Large intestine (tissue), 12 donors: ENCODE measurements at places on chromosomes 12 and 14.

- DNase-seq, result no peak
These were observed 24.7 kb upstream of the BEGAIN start for GRCh38 chr14:100611811-100612480.

GRCh38 chr12:95908573-95908972 lies 33.8 kb downstream of the CCDC38 start:
- no peak for DNase-seq

DNA sequence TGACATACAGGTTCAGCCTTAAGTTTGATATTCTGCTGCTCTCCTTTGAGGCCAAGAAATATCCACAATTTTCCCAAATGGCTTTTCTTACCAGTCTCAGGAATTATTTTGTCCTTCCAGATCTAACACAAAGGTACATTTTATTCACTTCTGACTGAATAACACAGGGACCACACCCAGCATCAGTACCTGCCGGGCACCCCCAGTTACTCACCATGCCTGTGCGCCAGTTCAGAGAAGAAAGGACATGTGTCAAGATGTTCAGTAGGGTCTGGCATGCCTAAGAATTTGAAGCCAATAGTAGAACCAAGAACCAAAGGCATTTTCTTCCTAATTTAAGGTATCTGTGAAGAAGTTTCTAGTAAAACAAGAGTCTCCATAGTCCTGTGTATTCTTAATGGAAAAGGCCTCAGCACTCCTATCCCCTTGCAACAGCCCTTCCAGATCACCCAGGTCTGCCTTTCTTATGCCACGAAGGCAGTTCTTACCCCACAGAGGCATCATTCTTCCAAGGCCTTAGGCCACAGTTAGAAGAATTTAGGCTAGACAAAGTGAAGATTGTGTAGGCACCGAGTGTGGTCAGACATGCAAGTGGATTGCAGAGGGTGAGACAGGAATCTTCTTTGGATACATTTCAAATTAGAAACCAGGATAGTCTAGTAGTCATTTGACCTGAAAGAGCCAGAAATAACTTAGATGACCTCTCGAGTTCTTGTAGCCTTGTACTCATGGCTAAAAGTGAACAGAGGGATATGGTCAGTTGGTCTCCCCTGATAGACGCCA lies 140.1 kb upstream of the HIF1A start:
- no peak for DNase-seq

- no peak for DNase-seq
These were observed 23.9 kb downstream of the RBM19 start for GRCh38 chr12:113942209-113942608.

DNA sequence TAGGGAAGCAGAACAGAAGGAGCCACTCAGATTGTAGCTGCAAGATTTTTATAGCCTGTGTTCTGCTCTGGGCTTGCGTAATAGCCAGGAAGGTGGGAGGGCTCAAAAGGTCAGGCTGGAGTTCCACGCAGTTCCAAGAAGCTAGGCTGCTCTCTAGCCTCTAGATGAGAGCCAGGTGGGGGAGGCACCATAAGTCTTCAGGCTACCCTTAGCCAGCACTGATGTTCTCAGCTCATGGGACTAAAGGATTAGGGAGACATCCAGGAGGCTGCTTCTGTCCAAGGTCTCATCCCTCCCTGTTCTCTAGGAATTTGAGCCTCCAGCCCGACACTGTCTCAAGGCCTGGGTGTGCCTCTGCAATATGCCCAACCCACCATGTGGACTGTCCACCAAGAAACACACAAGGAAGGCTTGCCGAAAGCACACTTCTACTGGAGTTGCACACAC lies 1.7 kb downstream of the LMBR1L start:
- DNase-seq, result peak; percentile 81

DNA sequence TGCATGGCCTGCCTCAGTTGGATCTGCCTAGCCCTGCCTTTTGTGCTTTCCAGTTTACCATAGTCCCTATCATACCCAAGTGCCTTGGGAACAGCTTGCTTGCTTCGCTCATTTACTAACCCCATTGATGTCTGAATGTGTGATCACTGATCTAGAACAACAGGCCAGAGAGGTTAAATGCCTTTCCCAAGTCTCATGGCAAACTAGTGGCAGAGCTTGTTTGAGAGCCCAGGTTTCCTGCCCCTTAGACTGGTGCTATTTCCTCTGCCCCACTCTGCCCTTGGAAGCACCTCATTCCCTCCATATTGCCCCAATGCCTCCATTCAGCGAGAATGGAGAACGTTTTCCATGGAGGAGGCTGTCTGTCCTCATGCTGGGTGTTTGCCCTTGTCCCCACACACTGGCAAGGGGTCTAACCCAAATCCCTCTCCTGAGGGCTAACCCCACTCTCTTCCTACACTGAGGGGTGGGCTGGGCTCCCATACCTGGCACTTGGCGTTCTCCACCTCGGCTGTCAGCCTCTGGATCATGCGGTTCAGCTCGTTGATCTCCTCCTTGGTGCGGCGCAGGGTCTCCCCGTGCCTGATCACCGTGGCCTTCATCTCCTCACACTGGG lies 19.8 kb downstream of the KRT7 start:
- no peak for DNase-seq

DNA sequence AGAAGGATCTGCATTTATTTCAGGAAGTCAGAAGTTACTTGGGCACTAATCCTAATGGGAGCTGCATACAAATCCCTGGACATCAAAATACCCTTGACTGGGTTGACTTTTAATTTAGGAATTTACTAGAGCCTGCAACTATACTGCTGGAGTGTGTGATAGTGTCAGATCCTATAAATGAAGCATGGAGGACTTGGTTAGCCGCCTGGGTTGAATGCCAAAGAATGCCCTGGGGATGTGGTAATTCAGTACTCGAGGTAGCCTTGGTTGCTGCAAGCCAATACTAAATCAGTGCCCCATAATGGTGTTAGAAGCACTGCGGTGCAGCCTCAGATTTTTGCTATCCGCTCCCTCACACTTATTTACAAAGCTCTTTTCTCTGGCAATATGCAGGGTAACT lies 184.9 kb downstream of the CAPZA3 start:
- DNase-seq, result no peak

- no peak for DNase-seq
These were observed 45.0 kb upstream of the IQSEC3 start for GRCh38 chr12:21301-22189.

GRCh38 chr14:76954394-76955190 lies 73.9 kb downstream of the IRF2BPL start:
- DNase-seq, result no peak

- DNase-seq, result no peak
These were observed 103.7 kb upstream of the MDM1 start for GRCh38 chr12:68435816-68436215.

- DNase-seq, result peak; percentile 42
These were observed 231.5 kb upstream of the FOXN3 start for GRCh38 chr14:89648510-89648909.

DNA sequence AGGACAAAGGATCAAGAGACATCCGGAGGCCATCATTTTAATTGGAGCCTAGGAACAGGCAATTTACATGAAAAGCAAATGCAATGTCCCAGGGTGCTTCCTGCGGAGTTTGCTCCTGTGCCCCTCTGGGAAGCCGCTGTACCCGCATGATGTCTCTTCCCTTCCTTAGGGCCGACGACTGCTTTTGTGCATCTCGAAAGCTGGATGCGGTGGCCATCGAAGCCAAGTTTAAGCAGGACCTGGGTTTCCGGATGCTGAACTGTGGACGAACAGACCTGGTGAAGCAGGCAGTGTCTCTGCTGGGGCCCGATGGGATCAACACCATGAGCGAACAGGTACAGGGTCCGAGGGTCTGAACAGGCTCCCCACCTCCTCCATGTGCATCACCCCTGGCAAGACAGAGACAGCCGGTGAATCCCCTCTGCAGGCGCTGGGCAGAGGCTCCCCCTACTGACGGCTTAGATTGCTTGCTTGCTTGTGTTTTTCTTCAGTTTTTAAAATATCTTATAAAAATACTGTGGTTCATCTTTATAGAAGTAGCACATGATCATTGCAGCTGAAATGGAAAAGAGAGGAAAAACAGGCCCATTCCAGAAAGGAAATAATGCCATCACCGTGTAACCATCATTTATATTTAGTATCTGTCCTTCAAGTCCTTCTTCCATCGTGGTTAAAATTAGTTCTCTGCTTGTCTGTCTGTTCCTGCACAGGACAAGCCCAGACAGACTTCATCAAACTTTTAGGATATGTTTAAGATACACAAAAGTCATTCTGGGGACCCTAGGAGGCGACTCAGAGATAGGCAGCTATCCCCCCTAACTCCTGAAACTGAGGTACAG lies 75.4 kb upstream of the PWP1 start:
- DNase-seq, result peak; percentile 17

- DNase-seq, result peak; percentile 37
These were observed 448.7 kb upstream of the OR4E1 start for GRCh38 chr14:22122227-22122818.

DNA sequence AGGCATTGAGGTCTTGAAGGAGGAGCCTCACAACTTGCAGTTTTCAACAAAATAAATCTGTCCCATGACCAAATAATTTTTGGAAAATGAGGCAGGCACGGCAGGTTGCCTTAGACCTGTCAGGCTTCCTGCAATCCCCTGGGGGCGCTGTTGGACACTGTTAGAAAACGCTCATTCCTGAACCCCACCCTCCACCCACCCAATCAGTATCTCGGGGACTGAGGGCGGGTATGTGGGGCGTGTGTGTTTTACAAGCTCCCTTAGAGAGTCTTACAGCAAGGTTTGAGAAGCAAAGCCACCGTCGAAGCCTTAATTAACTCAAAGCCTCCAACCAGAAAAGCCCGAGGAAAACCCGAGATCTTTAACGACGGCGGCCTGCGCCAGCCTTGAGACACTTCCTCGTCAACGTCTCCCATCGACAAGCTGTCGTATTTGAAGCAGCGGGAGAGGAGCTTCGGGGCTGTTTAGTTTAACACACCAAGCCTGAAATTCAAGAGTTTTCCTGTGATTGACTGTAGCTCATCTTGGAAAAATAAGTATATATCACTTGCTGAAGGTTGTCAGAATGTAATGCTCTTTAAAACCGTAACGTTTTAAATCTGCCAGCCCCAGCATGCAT lies 123.0 kb downstream of the GLT1D1 start:
- no peak for DNase-seq

- no peak for DNase-seq
These were observed 24.8 kb downstream of the MUCL1 start for GRCh38 chr12:54879150-54879549.

- no peak for DNase-seq
These were observed 5.8 kb upstream of the BEGAIN start for GRCh38 chr14:100592972-100593371.

DNA sequence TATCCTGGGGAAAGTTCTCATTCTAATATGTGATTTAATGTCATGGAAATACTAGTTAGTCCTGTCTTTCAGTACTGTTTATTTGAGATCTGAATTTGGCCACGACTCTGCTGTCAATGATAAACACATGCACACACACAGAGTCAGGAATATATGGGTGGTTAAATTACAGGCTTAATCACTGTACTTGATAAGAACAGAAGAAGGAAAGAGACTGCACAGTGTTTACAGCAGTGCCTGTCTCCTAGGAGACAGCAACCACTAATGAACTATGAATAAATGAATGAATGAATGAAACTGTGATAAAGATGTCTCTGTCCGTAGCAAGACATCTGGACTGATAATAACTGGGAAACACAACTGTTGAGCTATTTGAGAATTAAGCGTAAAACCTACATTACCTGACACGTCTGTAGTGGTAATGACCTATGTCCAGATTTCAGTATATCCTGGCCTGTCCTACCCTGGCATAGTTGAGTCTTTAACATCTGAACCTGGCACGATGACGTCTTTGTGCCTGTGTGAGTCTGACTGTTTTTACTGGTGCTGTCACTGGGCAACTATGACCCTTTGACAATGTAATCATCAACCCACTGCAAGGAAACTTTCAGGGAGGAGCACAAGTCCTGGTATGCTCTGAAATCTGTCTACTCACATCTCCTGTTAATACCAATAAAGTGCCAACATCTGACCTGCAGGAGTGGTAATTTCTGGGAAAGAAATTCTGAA lies 524.6 kb downstream of the TMEM132D start:
- peak; percentile 18 for DNase-seq
